ENCODE measurements at places on chromosomes 2 and 18.
A peak's percentile ranks its signal among the peaks of the same experiment; 100 is the strongest.

DNA sequence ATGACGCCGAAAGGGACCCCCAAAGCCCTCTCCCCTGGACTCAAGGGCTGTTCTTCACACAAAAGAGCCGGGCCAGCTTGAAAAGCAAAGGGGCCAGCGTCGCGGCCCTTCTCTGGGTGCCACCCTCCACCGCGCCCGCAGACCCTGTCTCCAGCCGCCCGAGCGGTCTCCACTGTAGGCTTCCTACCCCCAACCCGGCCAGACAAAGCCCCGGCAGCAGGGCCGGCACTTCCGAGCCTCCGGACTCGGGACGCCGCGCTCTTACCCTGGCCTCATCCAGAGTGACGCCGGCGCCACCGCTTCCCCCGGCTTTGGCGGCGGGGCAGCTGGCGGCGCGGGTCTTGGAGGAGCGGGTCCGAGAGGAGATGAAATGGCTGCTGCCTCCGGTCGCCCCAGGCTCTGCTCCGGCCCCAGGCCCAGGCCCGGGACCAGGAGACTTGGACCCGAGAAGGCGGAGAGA, 603 bp downstream of the ATAD2B start:
- peak; percentile 38 for DNase-seq

- no peak for DNase-seq
These were observed 2.3 kb downstream of the WIPF1 start for GRCh38 chr2:174595116-174595809.

DNA sequence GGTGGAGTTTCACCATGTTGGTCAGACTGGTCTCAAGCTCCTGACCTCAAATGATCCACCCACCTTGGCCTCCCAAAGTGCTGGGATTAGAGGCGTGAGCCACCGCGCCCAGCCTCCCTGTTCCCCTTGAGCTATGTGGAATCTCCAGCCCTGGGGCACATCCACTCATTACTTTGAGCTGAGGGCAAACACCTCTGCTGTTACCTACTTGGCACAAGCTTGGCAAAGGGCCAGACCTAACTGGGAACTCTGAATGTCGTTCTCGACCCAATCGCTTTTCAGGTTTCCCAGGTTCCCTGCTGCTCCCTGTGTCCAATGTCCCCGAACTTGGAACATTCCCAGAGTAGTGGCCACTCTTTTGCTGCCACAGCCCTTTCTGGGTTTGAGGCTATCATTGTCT, 40.6 kb downstream of the CHST10 start:
- DNase-seq = no peak

DNA sequence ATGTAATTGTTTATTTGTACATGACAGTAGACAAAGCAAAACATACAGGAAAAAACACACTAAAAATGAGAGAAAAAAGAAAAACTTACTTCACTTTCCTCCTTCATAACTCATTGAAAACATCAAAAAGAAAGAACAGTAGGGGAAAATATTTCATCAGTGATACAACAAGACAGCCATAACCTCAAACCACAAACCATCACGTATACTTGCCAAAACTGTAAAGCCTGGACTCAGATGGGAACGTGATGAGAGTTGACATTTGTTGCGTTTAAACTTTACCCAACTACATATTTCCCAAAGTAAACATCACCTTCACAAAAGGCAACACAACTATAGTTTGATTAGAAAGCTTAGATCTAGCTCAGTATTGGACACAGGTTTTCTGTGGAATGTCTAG, 278.2 kb upstream of the COL3A1 start:
- DNase-seq = no peak

DNA sequence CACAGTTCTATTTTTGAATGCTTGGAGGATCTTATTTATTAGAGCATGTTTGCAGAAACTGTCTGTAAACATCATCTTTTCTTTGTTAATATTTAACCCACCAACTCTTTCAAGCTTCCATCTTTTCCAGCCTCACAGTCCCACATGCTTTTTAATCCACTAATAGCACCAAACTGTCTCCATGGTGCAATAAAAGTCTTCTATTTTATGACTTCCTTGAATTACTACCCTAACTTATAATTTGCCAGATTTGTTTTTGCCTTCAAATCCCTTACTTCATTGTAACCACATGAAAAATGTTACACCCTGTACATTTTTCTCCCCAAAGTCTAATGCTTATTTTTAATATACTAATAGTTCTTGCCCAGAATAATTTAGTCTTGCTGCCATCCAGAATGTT, 792.6 kb downstream of the PLCL1 start:
- no peak for DNase-seq

- no peak for DNase-seq
These were observed 114.1 kb upstream of the NCKAP5 start for GRCh38 chr2:133682347-133682746.

GRCh38 chr18:58788470-58788869, 76.2 kb upstream of the ZNF532 start:
- no peak for DNase-seq

DNA sequence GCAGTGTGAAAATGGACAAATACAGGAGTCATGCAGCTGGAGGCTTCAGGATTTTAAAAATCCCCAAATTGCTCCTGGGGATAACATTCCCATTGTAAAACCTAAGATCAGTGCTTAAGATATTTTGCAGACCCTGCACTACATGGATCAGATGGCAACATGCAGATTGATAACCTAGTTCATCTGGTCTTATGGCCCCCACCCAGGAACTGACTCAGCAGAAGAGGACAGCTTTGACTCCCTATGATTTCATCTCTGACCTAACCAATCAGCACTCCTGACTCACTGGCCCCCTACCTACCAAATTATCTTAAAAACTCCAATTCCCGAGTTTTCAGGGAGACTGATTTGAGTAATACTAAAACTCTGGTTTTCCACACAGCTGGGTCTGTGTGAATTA, 20.0 kb downstream of the SRBD1 start:
- DNase-seq = no peak

DNA sequence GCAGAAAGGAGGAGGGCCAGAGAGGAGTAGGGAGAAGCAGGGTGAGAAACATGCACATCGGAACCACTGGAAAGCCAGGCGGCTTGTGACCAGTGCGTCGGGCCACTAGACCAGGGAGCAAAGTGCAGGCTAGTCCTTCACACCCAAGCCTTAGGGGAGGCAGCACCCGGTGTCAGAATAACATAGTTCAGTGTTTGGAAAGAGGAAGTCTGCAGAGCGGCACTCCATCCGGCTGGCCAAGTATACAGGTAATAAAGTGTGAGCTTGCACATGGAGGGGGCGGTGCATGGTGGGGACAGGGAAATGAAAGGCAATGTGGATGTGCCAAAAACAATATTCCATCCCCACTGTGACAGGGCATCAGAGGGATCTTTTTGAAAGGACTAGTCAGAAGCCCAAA, 69.7 kb downstream of the ZNF521 start:
- DNase-seq = no peak

- peak; percentile 29 for DNase-seq
These were observed 99.1 kb downstream of the TACR1 start for GRCh38 chr2:75100011-75100800.

DNA sequence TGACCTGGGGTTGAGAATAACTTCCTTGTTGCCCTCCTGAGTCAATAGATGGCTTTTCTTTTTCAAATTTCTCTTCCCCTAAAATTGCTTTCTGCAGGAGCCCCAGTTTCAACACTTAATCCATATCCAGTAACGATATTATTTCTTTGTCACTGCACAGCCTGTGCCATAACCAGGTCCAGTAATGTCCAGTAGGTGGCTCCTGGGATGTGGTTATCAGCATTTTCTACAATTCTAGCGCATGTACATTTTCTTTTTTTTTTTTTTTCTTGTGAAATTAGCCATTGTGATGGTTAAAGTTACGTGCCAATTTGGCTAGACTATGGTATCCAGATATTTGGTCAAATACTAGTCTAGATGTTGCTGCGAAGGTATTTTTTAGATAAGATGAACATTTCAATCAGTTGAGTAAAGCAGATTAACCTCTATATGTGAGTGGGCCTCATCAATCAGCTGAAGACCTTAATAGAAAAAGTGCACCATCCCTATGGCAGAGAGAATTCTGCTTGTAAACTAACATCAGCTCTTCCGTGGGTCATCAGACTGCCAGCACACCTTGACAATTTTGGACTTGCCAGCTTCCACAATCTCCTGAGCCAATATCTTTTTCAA, 72.9 kb upstream of the SCG2 start:
- peak; percentile 46 for DNase-seq

GRCh38 chr2:222897898-222898297, 37.1 kb downstream of the ACSL3 start:
- DNase-seq = no peak

DNA sequence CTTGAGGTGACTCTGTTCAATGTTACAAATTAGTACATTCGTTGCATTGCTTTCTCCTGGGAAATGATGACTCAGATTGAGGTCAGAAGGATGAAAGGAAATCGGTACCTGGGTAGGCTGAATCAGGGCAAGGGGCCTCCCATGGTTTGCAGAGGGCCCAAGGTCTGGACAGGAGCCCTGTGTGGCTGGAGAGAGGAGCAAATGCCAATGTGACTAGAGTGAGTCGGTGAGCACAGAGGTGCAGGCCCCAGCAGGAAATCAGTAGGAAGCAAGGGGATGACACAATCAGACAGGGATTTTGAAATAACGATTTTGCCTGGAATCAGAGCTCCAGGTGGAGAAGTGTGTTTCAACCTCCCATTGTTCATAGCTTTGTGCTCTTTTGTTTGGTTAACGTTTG, 118.9 kb downstream of the CCDC102B start:
- DNase-seq = peak; percentile 16

GRCh38 chr2:64781711-64782390, 128.1 kb upstream of the SERTAD2 start:
- DNase-seq = no peak

GRCh38 chr18:23580677-23581367, 5.5 kb downstream of the NPC1 start:
- DNase-seq = no peak

- DNase-seq = no peak
These were observed 12.6 kb downstream of the PIK3C3 start for GRCh38 chr18:41967680-41968079.

All from RKO (cell line).